ENCODE measurements at places on chromosomes 16 and 17.
A peak's percentile ranks its signal among the peaks of the same experiment; 100 is the strongest.

- DNase-seq, result no peak
These were observed 12.8 kb upstream of the CES3 start for GRCh38 chr16:66948134-66948836.

DNA sequence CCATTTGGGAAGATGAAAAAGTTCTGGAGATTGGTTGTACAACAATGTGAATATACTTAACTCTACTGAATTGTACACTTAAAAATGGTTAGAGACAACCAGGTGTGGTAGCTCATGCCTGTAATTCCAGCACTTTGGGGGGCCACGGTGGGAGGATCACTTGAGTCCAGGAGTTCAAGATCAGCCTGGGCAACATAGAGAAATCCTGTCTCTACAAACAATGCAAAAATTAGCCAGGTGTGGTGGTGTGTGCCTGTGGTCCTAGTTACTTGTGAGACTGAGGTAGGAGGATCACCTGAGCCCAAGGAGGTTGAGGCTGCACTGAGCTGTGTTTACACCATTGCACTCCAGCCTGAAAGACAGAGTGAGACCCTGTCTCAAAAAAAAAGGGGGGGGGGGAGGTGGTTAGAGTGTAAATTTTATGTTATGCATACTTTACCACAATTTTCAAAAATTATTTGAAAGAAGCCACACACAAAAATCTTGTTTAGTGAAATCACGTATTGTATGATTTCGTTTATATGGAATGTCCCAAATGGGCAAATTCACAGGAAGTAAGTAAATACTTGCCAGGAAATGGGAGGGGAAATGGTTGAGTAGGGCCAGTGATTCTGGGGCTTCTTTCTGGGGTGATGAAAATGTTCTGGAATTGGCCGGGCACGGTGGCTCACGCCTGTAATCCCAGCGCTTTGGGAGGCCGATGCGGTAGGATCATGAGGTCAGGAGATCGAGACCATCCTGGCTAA is 37.1 kb upstream of the AMZ2 start:
- no peak for DNase-seq

DNA sequence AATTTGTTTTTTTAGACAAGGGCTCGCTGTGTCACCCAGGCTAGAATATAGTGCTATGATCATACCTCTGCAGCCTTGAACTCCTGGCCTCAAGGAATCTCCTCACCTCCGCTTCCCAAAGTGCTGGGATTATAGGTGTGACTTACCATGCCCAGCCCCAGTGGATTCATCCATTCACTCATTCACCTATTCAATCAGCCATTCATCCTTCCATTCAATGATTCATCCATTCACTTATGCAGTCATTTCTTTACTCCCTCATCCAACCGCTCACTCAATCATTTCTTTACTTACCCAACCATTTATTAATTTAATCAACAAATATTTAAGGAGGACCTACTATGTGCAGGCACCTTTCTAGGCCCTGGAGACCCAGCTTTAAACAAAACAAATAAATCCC is 25.7 kb downstream of the DEXI start:
- no peak for DNase-seq

DNA sequence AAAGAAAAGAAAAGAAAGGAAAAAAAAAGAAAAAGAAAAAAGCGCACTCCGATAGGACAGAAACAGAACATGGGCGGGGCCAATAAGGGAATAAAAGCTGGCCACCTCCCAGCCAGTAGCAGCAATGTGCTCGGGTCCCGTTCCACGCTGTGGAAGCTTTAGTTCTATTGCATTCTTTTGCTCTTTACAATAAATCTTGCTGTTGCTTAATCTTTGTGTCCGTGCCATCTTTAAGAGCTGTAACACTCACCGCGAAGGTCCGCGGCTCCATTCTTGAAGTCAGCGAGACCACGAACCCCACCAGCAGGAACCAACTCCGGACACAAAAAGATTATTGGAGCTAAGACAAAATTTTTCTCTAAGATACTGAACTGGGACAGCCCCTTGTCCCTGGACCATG is 3.1 kb upstream of the ARL5C start:
- no peak for DNase-seq

DNA sequence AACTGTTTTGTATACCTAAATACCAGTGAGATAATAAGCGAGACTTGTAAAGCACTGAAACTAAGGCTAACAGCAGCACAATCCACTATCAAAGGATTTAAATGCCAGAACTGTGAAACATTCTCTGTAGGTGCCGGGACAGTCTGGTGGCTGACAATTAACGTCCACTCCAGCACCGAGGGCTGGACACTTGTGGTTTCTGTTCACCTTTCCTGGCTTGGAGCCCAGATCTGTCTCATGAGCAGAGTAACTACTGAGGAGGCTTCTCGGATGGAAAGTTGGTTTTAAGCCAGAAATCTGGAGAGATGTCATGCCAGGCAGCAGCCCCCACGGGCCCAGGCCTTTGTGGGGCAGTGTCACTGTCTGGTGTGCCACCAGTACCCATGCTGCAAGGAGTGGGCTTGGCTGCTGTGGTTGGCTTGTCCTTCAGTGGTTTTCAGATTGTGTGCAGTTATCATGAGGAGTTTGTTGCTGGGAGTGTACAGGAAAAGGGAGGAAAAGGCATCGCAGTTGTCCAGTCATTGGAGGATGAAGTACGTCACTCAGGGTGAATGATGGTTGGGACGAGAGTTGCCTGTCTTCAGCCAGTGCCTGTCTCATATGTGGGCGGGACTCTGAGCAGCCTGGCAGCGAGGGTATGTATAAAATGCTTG is 35.5 kb downstream of the UBN1 start:
- peak; percentile 35 for DNase-seq

GRCh38 chr17:48604770-48605329 is at the start of gene HOXB6:
Gene HOXB6, minus strand, starts transcription at chr17:48604986. Its CDS starts 6,836 bp downstream, at chr17:48598150.
- no peak for DNase-seq

- DNase-seq, result no peak
These were observed 14.3 kb upstream of the PRKAR1A start for GRCh38 chr17:68497885-68498319.

DNA sequence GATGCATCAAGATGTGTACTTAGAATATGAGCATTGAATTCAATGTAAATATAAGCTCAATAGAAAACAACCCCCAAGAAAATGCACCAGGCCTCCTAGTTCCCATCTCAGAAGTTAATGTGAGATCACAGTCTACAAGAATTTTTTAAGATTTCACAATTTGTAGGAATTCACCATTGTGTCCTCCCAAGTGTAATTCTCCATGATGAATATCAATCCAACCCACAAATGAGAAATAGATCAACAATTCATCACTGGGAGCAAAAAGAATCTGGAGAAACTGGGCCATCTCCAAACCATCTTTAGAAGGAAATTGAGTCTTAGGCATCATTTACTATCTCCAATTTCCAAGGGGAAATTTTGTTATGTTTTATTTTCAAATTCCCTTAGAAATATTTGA is 310.5 kb upstream of the GOT2 start:
- no peak for DNase-seq

GRCh38 chr17:47675380-47676198 is 18.4 kb upstream of the TBKBP1 start:
- DNase-seq, result no peak

- DNase-seq, result no peak
These were observed 14.4 kb upstream of the TMEM98 start for GRCh38 chr17:32913593-32913992.

- no peak for DNase-seq
These were observed 54.9 kb downstream of the SNX11 start for GRCh38 chr17:48162306-48162934.

DNA sequence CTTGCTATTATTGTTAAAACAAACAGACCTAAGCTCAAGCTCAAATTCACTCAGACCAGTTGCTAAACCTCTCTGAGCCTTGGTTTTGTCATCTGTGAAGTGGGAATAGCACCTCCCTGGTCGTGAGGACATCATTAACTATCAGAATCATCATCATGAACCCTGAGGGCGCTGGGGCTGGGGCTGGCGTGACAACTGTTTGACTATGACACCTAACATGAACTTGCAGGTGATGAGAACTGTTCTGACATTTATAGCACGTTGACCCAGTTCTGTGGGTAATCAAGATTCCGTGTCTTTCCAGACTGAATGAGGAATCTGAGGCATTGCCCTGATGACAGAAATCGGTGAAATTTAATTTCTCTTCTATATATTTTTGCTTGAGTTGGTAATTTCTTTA is 71.3 kb upstream of the CDH5 start:
- no peak for DNase-seq

DNA sequence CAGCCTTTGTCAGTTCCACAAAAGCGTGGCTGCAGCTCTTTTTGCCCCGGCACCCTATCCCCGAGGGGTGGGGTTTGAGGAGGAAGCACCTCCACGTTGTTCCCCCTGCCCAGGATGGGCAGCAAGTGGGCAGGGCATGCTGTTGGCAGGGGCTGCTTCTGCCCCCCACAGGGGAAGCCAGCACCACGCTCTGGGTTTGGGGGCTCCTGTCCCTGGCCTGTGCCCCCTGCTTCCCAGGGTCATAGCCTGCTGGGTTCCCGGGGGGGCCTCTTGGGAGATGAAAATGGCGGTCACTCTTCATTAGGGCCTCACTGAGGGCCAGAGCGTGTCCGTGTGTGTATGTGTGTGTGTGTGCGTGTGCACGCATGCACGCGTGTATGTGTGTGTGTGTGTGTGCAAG is 22.8 kb downstream of the LASP1 start:
- no peak for DNase-seq

GRCh38 chr17:18318117-18318516 is 3.0 kb downstream of the SMCR8 start:
- no peak for DNase-seq

DNA sequence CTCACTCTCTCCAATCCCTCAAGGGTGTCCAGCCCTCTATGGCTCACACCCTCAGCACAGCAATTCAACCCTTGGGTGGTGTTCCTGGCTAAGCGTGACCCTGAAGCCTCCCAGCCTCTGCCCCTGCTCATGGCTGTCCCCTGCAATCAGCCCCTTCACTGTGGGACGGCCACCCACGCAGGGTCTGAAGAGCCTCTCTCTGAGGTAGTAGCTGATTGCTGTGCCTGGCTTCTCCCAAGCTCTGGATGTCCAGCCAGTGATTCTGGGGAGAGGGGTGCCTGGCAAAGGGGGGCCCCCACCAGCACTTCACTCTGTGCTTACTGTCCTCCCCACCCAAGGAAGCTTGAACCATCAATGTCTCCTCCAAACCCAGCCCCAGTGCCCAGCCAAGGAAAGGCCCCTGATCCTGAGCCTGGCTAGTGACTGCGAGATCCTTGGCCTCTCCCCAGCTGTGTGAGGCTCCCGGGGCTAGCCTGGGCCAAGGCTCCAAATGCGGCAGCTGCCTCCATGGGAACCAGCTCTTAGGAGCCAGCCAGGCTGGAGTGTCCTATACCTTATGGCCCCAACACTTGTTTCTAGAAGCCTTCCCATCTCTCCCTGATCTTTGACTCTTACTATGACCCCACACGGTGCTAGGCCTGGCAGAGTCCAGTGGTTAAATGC is 9.9 kb downstream of the MTSS2 start:
- DNase-seq, result no peak

DNA sequence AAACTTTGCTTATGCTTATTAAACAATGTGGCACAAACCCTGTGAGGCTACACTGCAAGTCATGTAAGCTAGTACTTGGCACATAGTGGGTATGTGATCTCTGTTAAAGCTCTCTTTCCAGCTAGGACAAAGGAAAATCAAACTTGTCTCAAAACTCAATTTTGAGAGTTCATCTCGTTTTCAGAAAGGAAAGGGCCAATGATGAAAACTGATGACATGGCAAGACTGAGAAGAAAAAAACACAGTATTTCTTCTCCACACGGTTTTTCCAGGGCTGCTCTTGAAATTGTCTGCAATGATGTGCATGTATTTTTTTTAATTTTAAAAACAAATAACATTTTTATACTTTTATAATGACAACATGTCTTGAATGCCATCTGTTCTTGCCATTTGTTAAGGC is 389.8 kb downstream of the CA10 start:
- no peak for DNase-seq

- DNase-seq, result no peak
These were observed 35.6 kb downstream of the TSC2 start for GRCh38 chr16:2083409-2083808.

- no peak for DNase-seq
These were observed 118.1 kb downstream of the ENGASE start for GRCh38 chr17:79192503-79193351.

DNA sequence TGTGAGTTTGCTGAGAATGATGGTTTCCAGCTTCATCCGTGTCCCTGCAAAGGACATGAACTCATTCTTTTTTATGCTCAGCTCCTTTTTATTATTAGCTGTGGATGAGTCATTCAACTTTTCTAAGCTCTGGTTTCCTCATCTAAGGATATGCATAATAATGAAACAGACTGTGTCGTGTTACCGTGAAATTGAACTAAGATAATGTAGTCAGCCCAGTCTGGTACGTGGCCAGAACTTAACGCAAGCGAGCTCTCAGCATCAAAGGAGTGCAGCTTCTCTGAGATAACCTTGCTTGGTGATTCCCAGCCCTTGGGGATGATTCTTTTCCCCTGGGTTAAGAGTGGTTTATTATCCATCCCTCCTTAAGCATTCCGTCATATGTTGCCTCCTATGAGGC is 454.3 kb upstream of the EEF2KMT start:
- no peak for DNase-seq

- no peak for DNase-seq
These were observed 2.4 kb downstream of the USH1G start for GRCh38 chr17:74920642-74921025.

DNA sequence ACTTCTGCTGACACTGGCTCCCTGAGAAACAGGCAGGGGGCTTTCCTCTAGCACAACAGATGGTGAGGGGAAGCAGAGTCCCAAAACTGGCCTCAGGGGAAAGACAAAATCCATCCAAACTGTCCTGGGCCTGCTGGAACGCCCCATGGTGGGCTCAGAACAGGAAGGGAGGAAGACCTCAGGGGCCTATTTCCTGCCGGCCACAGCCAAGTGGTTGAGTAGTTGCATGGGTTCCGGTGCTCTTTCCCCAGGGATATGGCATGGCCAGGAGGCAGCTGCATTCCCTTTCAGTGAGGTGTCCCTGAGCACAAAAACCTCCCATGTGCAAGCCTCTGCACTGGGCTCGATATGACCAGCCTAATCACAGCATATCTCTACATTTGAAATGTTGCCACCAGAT is 303.0 kb upstream of the IRX5 start:
- no peak for DNase-seq

DNA sequence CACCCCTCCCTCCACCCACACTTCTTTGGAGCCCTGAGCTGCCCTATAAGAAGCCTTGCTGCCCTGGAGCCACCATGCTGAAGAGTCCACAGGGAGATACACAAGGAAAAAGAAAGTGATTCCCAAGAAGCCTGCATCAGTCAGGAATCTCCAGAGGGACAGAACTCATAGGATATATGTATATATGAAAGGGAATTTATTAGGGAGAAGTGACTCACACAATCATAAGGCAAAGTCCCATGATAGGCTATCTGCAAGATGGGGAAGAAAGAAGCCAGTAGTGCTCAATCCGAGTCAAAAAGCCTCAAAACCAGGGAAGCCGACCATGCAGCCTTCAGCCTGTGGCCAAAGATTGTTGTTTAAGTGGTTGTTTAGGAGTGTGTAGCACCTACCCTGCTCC is 87.9 kb downstream of the TMEM114 start:
- no peak for DNase-seq

GRCh38 chr17:62702746-62703260 is 75.3 kb downstream of the MRC2 start:
- no peak for DNase-seq
